ENCODE measurements at places on chromosomes 11 and 22.

DNA sequence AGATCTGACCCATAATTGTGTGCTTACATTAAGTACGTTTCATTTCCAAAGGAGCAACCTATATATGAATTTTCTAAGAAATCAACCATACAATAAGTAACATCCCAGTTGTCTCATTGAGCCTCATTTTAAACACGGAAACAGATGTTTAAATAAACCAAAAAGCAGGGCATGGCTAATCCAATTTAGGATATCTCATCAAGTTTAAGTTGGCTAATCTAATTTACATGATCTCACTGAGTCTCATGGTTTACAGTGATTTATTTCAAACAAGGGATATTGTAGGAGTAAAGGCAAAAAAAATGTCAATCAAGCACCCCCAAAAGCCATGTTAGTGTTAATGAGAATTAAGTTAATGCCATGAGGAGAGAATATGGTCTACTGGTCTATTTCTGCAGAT, 499.8 kb upstream of the CCDC90B start:
- no peak for DNase-seq

DNA sequence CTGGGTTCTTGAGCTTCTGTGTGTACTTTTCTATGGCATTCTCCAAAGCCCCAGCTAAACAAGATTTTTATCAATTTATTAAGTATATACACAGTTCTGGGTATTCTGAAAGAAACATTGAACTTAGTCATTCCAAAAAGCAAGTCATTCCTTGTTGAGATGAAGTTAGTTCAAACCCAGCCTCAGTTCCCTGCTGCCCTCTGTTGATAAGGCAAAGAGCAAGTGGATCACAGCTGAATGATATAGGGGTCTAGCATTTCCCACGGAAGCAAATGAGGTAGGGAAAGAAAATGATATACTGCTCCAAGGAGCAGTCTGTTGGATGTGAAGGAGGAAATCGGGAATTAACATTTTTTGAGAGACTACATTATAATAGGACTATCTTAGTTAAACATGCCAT, 841.8 kb upstream of the TENM4 start:
- DNase-seq = no peak

GRCh38 chr11:25758145-25758661, 573.7 kb upstream of the ANO3 start:
- DNase-seq = no peak

- no peak for DNase-seq
Measured at GRCh38 chr11:24384240-24384639, 112.6 kb upstream of the LUZP2 start.

DNA sequence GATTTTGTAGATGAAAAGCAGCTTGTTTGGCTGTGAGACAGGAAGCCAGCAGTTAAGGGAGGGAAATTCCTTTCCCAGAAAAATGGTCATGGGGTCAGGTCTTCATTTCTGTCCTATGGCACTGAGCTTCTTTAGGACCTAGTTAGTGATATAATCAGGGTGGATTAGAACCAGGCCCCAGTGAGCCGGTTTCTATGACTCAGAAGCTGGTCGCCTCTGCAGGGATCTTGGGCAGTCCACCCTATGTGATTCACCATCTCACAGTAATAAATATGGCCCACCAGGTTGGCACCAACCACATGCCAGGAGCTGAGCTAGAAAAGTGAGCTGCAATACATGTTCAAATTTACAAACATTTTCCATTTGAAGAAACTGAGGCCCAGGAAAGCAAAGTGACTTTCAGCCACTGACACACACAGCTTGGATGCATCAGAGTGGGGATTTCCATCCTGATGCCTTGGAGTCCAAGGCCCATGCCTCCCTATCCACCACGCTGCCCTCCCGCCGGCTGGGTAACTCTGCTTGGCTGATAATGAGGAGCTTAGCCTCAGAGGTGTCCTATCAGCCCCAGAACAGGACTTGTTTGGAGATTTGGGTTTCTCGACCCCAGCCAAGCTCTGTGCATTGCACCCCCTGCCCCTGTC, 42.0 kb downstream of the CD82 start:
- no peak for DNase-seq

DNA sequence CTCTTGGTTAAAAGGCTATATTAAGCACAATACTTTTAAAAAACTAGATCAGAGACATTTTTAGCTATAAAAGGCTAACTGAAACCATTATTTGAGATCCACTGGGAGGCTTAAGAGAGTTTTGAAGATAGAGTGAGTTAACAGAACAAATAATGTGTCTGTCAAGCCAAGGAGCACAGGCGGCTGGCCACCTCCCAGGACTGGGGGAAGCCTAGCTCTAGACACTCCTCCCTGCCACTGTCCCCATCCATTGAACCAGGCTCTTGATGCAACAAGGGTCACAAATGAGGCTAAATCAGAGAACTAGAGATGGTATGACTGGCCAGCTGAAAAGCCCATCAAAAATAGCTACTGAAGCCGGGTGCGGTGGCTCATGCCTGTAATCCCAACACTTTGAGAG, 63.0 kb downstream of the C22orf31 start:
- DNase-seq = no peak

DNA sequence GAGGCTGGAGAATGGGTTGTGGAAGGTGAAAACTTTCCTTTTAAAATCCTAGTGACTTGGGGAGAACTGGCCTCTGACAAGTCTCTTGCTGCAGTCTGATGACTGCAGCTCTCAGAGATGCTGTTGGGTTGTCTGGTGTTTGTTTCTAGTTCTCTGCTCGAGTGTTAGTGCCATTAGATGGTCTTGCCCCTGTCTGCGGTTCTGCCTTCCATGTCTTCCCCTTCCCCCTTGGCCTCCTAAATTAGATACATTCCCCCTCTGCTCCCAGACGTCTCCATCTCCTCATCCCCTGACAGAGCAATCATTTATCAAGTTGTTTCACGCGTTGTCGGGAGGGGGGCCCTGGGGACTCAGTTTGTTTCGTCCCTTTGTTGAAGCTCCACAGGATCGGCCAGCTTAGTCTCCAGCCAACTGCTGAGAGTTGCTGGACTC, 67.7 kb downstream of the CECR2 start:
- no peak for DNase-seq

DNA sequence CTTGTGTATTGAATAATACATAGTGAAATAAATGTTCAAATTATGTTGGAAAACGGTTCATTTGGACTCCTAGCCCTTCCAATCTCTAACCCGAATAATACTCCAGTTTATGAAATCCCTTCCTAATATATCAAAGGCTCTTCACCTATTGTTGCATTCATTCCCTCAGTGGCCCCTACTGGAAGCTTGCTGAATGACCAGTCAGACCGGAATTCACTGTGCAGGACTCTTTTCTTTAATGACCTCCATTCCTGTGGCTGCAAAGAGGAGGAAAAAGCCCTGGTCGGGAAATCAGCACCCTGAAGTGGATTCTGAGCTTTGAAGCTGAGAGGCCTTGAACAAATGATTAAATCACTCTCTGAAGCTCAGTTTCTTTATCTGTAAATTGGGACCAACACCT, 19.1 kb upstream of the RCN1 start:
- no peak for DNase-seq

- no peak for DNase-seq
Measured at GRCh38 chr11:118877487-118878162, 6.1 kb upstream of the CXCR5 start.

DNA sequence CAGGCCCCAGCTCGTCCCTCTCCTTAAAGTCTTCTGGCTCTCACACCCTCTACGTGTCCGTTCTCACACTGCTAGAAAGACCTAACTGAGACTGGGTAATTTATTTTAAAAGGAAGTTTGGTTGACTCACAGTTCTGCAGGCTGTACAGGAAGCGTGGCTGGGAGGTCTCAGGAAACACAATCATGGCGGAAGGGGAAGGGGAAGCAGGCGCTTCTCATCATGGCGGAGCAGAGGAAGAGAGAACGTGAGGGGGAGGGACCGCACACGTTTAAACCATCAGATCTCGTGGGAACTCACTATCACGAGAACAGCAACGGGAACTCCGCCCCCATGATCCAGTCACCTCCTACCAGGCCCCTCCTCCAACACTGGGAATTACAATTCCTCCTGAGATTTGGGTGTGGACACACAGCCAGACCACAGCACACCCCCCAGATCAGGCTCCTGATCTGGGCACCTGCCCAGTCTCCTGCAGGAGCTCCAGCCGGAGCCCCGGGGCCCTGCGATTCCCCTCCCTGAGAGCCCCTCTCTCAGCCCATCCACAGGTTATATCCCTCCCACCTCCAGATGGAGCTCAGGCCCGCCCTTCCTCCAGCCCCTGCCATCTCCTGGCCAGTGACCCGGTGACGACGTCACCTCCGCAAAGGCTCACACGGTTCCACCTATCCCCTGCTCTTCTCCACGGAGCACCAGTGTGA, 170.2 kb downstream of the BRD1 start:
- peak; percentile 62 for DNase-seq

GRCh38 chr11:23143022-23143421, 282.7 kb upstream of the CCDC179 start:
- DNase-seq = no peak

DNA sequence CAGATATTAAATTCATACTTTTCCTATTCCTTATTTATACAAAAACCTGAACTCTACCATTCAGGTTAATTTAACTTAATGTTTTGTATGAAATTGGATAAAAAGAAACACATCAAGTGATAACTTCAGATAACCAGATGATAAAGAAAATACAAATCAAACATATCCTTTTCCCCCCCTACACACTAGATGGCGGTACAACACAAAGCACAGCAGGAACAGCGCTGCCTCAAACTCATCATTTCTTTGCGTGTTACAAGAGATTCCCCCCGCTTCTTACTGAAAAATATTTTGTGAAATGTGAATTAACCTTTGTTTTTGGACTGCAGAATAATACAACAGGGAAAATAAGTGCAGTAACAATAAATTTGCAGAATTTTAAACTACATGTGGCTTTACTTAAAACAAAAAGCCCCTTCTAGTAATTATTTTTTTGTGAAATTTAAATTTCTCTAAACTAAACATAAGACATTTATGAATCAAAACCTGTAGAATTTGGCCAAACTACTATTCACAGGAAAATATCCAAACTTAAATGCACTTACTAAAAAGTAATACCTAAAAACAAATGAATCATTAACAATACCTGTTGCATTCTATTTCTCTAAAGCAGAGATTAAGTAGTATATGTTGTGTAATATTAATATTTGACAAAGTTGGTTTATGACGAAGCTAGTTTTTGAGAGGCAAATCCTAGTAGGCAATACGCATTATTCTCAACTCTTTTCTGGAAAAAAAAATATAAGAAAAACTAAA, 74.4 kb downstream of the ARHGAP32 start:
- DNase-seq = no peak

- no peak for DNase-seq
Measured at GRCh38 chr11:123654566-123655081, at the start of gene SCN3B. SCN3B (minus strand) TSS chr11:123654624; CDS start chr11:123653801, 823 bp downstream.

- no peak for DNase-seq
Measured at GRCh38 chr11:134513585-134514120, 101.6 kb upstream of the B3GAT1 start.

DNA sequence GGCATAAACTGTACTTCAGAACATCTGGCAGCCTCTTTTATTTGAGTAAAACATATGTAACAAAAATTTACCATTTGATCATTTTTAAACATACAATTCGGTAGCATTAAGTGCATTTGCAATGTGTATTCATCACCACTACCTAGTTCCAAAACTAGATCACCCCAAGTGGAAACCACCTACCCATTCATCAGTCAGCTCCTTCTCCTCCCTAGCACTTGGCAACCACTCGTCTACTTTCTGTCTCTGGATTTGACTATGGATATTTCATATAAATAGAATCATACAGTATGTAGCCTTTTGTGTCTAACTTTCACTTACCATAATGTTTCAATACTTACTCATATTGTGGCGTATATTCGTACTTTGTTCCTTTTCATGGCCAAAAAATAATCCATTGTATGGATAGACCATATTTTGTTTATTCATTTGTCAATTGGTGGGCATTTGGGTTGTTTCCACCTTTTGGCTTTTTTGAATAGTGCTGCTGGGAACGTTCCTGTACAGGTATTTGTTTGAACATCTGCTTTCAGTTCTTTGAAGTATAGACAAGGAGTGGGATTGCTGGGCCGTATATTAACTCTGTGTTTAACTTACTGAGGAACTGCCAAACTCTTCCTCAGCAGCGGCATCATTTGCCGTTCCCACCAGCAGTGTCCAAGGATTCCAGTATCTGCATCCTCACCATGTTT, 27.2 kb upstream of the ADORA2A start:
- DNase-seq = no peak

GRCh38 chr11:47154616-47155570, 21.8 kb downstream of the ARFGAP2 start:
- no peak for DNase-seq

DNA sequence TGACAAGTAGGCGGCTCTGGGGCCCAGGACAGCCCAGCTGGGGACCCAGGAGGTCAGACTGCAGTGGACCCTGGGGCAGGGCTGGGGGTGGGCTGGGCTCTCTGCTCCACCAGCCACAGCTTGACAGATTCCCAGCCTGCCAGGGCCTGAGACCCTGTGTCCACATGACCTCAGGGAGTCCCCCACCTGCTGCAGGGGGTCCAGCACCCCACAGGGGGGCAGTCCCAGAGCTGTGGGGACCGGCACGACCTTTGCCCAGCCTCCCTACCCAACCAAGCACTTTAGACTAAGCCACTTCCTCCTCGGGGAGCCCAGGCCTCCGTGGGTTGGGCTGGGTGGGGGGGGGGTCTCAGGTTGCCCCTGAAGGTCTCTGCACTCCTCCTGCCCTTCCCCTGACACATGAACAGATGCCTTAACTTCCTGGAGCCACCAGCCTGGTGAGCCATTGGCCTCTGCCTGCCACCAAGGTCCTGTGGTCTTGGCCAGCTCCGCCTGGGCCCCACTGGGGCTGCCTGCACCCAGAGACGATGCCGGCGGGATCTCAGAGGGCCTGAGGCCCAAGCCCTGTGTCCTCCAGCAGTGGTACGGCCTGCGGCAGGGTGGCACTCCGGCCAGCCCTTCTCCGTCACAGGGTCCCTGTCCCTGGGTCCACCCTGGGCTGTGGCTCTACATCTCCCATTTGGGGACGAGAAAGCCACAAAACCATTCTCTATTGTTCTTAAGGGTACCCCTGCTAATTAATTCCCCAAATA, 3.4 kb downstream of the CCDC188 start:
- no peak for DNase-seq

DNA sequence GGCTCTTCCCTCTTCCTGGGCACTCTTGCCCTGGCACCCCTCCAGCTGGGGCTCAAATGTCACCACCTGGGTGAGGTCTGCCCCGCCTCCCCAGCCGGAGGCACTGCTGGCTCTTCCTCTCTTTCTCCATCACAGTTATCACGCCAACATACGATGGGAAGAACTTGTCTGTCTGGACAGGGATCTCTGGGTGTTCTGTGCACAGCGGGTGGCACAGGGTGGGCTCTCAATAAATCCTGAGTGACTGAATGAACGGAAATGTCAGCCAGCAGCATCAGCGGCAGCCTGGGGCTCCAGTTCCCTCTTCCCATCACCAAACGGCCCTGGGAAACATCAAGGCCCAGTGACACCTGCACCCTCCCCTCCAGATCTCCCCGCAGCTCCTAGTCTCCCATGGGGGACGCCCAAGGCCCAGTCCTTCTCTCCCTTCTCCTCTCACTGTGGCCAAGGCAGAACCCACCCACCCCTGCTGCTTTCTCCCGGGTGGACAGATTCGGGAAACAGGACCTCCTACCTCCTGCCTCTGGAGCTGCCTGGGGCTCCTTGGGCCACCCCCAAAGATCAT, 440 bp upstream of the SLC25A45 start:
- DNase-seq = no peak

Measured in stimulated activated CD4-positive, alpha-beta T cell treated with anti-CD3 and anti-CD28 coated beads, Interleukin-4, amount 100 ng/mL, for 48 hours (primary cell).